NCI-H510A treated with DMSO at 0.1 percent for 48 hours (cell line): ENCODE measurements at places on chromosomes 16 and 17.

DNA sequence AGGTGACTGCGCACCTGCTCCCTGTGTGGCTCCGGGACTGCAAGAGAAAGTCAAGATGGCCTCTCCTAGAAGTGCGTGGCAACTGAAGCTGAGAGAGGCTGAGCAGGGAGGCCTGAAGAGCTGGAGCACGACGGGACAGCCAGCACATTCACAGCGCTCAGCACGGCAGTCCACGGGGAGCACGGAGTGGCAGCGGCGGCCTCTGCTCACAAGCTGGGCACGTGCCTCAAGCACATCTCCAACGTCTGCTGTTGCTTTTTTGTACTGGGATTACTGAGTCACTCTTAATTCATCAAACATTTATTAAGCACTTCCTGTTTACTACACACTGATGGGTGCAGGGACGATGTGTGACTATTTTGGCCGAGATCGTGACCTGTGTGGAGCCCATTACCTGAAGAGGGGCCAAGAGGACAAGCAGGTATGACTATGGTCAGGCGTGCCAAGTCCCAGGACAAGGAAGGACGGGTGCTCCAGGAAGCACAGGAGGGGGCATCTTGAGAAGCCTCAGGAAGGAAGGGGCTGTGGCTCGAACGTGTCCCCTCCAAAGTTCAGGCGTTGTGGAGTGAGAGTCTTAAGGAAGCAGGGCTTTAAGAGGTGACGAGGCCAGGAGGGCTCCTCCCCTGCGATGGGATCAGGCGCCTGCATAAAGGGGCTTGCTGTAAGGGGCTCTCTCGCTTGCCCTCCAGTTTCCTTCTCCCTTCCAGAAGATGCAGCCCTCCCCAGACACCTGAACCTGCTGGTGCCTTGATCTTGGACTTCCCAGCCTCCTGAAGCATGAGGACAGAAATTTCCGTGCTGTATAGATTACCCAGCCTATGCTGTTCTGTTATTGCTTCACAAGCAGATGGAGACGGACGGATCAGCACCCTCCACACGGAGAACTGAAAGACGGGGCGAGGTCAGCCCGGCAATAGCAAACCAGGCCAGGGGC, 105.8 kb downstream of the ADCY9 start:
- no peak for DNase-seq

DNA sequence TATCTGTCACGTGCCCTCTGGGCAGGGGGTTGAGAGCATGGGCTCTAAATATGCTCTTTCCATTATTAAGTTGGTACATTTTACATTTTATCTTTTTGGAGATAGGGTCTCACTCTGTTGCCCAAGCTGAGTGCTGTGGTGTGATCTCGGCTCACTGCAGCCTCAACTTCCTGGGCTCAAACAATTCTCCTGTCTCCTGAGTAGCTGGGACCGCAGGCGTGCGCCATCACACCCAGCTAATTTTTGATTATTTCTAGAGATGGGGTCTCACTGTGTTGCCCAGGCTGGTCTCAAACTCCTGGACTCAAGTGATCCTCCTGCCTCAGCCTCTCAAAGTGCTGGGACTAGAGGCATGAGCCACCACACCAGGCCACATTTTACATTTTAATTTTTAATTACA, 43.9 kb upstream of the KDM6B start:
- DNase-seq, result no peak

DNA sequence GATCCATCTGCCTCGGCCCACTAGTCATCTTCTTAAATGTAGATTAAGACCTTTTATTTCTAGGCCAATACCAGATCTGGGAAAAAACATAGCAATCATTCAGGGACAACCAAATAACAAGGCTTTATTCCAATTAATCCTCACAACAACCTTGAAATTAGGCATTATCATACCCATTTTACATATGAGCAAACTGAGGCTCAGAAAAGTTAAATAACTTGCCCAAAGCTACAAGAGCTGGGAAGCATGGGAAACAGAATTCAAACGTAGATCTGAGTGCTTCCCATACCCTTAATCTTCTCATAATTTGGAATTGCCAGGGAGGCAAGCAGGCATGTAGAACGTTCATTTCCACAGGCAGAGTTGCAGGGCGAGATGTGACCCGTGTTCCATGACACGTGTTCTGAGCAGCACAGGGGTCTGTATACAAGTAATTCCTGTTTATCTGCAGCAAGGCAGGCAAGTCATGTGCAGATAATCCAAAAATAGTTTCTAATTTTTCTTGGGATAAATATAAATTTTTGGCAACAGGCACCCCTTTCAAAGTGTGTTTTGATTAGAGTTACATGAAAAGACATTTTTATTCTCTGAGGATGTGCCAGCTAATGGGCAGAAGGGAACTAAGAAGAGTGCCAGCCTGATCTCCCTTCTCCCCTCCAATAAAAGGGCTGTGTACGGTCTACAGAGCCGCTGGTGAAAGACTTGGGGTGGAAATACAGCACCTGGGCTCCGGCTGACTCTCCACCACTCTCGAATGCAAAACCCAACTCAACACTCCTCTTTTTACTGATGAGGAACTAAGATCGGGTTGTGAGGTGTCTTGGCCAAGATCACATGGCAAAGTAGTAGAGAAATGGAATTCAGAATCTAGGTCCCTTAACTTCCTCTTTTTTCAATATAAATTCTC, 27.7 kb upstream of the MYOCD start:
- DNase-seq, result no peak

DNA sequence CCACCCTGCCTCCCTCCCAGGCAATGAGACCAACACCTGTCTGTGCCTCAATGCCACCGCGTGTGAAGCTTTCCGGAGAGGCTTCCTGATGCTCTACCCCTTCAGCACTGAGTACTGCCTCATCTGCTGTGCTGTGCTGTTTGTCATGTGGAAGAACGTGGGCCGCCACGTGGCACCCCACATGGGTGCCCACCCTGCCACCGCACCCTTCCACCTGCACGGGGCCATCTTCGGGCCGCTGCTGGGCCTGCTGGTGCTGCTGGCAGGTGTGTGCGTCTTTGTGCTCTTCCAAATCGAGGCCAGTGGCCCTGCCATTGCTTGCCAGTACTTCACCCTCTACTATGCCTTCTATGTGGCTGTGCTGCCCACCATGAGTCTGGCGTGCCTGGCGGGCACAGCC, 10.9 kb downstream of the OTOP3 start:
- DNase-seq, result no peak

DNA sequence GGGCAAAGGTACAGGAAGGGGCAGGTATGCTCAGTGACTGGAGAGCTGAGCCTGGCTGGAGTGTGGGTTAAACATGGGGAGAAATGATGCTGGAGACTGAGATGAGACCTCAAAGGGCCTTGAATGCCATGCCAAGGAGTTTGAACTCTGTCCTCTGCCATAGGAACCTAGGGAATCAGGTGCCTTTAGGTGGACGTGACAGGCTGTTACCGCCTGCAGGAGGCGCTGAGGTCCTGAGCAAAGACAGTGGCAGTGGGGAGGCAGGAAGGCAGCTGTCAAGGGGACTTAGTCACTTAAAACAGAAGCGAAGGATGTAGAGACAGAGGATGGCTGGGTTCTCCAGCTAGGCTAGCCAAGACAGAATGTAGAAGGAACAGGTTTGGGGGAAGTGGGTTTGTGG, 9.1 kb downstream of the PSMB3 start:
- DNase-seq, result no peak

DNA sequence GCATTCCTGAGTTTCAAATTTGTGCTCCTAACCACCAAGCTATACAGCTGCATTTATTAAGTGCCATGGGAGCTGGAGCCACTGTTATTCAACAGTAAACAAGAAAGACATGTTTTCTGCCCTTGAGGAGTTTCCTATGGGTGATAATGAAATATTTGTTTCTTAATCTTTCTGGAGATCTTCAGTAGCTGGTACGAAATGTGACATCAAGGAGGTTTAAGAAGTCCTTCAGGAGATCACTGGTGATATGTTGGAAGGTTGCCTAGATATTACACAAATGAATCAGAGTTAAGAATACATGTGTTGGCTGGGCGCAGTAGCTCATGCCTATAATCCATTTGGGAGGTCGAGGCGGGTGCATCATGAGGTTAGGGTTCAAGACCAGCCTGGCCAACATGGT, 14.9 kb downstream of the RHOT1 start:
- no peak for DNase-seq

GRCh38 chr17:81858170-81858966, 2.0 kb downstream of the P4HB start:
- DNase-seq, result no peak

GRCh38 chr16:1863681-1864460, 8.1 kb downstream of the MEIOB start:
- DNase-seq, result no peak

DNA sequence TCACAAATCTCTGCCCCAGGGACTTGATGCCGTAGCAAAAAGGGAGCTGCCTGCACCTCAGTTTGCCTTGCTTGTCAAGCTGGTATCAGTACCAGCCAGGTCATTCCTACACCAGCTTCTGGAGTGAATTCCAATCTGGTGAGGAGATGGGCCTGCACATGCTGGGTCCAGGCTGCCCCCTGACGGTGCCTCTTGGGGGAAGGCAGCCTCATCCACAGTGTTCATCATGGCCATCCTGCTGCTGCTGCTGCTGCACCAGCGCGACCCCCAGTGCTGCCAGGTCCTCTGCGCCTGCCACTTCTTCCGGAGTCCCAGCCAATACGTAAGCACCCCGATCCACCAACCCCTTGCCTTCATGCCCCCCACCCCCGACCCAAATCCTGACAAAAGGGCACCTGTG, 8.3 kb downstream of the MRPL27 start:
- no peak for DNase-seq
